ENCODE measurements at places on chromosomes 5 and 9. TPM values are rescaled to one million over a fixed set of nuclear protein-coding genes. Genes with fewer than 3 reads are reported as not detected.
A peak's percentile ranks its signal among the peaks of the same experiment; 100 is the strongest.

- H3K4me1 ChIP-seq: peaks cover 28% of the 10 kb centered on the region
- peak; percentile 35 for DNase-seq
- peaks cover 29% of the 10 kb centered on the region for H3K36me3 ChIP-seq
- peak overlapping the region; percentile 91 for H3K27ac ChIP-seq
- no peaks in the 10 kb centered on the region for H3K27me3 ChIP-seq
Measured at GRCh38 chr5:138463419-138464007, 1.8 kb upstream of the EGR1 start.

The FCN1 gene
- total RNA-seq: not detected

- no peak for DNase-seq
- H3K27me3 ChIP-seq: no peaks in the 10 kb centered on the region
- H3K4me3 ChIP-seq: no peak overlapping the region
- no peaks in the 10 kb centered on the region for H3K4me1 ChIP-seq
Measured at GRCh38 chr5:19577882-19578281, 410.1 kb downstream of the CDH18 start.

The TMEM215 gene
- total RNA-seq: not detected

DNA sequence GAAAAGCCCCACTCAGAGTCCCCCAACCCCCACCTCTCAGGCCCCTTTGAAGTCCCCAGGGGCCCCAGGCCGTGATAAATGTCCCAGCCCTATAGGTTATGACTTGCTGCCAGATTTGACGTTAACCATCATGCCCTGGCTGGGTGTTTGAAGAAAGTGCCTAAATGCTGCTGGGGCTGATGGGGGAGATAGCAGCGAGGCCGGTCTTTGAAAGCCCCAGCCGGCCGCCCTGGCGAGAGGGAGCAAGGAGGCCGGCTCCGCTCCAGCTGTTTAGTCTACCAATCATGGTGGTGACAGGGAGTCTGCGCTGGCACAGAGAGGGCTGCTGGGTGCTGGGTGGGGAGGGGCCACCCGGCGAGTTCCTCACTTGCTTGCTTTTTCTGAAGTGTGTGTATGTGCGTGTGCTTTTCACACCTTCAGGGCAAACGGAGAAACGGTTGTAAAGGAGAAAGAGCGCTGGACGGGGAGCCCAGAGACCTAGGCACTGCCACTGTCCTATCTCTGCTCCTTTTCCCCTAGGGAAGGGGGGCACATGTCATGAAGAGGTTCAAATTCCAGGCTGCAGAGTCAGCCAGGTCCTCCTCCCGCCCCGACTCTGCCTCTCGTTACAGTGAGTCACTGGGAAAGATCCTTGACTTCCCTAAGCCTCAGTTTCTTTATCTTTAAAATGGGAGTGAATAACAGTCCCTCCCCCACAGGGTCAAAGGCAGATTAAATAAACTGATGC, 126.1 kb upstream of the HAND1 start:
- H3K27ac ChIP-seq: no peak overlapping the region
- H3K4me1 ChIP-seq: peaks cover 4% of the 10 kb centered on the region
- H3K27me3 ChIP-seq: peaks cover 38% of the 10 kb centered on the region
- no peak overlapping the region for H3K4me3 ChIP-seq

The PLAC8L1 gene
- 0.27 TPM for total RNA-seq

The CDH12 gene
- total RNA-seq: 1.4 TPM
